ENCODE measurements at places on chromosomes 3 and 15.

GRCh38 chr15:28112962-28113361 is 13.8 kb upstream of the OCA2 start:
- DNase-seq, result no peak

DNA sequence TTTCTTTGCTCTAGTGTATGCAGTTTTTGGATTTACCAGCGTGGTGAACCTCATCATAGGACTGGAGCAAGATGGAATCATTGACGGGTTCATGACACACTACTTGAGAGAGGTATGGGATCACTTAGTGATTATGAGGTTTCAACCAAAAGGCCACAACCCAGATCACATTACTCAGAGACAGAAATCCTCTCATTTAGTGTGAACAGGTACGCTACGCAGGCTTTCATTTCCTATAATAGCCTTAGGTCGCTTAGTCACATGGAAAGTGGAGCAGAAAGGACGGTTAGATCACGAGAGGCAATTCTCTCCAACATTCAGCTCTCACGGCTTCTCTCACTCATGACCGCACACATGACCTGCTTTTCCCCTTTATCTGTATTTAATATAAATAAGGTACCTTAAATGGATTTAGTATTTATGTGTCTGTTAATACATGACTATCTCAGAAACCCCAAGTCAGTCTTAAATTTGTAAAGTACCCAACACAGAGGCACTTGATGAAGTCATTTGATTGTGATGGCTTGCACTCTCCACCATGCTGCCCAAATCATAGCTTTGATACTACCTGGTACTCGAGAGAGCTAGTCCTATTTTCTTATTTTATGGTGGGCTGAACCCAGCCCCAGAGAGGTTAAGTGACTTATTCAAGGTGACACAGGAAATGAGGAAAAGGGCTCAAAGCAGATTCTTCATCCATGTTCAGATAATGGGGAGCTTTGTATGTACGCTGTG is 8.6 kb downstream of the TM6SF1 start:
- DNase-seq, result no peak

- DNase-seq, result no peak
Measured at GRCh38 chr3:121552379-121552778, 6.6 kb upstream of the POLQ start.

GRCh38 chr15:89926158-89926557 is 13.4 kb upstream of the ARPIN start:
- no peak for DNase-seq

DNA sequence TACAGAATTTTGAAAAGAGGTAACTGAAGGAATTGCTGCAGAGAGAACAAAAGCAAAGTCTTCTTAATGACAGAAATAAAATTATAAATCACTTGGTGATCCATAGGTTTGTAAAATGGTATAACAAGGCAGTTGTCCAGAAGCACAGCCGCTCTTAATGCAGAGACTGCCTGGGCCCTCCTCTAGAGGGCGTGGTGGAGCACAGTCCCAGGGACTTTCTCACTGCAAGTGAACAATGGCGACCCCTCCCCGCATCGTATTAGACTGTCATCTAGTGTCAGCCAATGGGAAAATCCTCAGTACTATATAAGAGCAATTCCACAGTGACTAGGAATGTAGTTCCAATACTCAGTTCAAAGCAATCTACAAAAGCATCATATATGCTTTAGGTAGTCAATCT is 26.4 kb upstream of the ZBED2 start:
- DNase-seq, result peak; percentile 20

DNA sequence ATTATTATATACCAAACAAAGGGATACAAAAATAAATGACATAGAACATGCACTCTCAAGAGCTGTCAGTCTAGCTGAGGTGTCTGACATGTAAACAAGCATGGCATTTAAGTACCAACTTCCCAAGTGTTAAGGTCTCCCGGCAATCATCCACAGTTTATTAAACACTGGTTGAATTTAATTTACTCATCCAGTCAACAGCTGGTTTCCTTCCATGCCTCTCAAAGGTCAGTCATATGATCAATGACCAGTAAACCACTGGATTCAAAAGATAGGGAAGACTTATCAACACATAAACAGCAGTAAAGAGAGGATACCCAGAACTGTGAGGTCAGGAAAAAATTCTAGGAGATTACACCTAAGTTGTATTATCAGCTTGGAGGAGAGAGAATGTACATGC is 80.4 kb downstream of the ADAM10 start:
- no peak for DNase-seq

- peak; percentile 48 for DNase-seq
Measured at GRCh38 chr3:13451301-13451673, 28.8 kb upstream of the HDAC11 start.

DNA sequence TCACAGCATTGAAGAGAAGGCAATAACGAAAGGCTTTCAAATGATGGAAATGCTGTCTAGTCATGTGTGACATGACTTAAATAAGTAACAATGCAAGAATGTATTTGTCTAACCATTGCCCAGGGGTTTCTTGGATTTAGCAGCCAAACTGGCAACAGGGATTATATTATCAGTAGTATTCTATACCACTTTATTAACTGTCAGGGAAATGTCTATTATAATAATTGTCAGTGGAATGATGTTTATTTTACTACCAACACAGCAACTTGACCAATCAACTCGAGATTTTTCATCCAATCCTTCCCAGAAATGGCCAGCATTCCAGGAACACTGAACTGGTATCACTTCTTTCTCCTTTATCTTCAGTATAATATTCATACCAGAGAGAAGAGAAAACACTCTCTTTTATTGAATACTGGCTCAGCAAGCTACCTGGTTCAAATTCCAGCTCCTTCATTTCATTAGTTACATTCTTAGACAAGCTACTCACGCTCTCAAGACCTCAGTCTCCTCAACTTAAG is 66.2 kb downstream of the FOXP1 start:
- DNase-seq, result no peak

- no peak for DNase-seq
Measured at GRCh38 chr3:51390246-51391074, 625 bp upstream of the RBM15B start.

GRCh38 chr3:23991683-23992628 is 46.9 kb downstream of the NR1D2 start:
- DNase-seq, result no peak

GRCh38 chr15:22262613-22263020 is 182.3 kb downstream of the OR4M2 start:
- no peak for DNase-seq

- no peak for DNase-seq
Measured at GRCh38 chr3:56775838-56776555, 25.8 kb downstream of the ARHGEF3 start.

DNA sequence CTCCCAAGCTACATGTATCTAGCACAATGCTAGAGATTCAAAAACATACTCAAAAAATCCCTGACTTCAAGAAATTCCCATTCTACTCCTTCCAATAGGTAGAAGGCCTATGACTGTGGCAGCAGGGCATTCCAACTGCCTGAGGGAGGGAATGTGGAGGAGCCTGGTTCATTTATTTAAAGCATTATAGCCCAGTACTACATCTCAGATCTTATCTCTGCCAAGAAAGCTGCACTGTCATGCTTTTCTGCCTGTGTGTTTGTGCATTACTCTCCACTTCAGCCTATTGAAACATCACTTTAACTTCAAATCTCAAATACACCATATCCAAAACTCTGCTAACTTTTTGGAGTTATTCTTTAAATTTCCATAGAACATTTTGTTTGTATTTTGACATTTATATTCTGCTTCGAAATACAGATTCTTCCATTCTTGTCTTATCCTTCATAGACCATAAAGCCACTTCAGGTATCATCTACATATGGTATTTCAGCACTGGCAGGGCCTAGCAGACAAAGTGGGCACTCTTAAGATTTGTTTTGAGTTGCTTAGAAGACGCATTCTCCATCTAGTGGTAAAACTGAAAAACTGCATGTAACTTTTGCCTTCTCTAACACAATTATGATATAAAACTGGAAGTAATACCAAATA is 59.1 kb upstream of the NEDD4 start:
- peak; percentile 34 for DNase-seq

DNA sequence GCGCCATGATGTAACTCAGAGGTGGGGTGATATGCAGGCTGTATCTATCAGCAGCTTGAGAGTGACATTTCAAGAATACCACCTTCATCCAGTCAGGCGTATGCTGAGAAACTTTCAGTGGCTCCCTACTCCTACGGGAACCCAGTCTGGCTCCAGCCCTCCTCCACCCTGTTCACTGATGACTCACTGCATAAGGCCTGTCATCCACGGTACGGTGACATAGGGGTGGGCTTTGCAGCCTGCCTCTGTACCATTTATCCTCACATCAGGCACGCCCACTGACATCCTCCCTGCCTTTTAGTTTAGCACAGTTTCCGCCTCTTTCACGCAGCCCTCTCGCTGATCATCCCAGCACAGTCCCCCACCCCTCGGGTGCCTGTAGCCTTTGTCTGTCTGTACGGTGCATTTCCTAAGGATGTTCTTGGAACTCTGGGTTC is 11.7 kb downstream of the PXYLP1 start:
- peak; percentile 57 for DNase-seq

DNA sequence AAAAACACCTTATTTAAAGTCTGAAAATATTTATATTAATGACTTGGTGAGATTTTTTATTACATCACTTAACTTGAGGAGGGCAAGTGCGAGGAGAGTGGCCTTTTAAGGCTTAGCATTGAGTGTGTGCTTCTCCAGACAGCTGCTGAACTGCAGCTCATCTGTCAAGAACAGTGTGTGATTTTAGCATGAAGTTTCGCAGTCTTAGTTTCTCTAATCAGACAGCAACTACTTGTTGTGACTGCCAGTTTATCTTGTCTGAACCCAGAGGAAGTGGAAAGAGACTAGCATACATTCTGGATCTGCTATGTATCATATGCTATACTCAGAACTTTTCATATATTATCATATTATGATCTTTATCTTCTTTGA is 291.7 kb upstream of the ROPN1 start:
- no peak for DNase-seq

- no peak for DNase-seq
Measured at GRCh38 chr3:193656445-193656844, 63.4 kb downstream of the OPA1 start.

DNA sequence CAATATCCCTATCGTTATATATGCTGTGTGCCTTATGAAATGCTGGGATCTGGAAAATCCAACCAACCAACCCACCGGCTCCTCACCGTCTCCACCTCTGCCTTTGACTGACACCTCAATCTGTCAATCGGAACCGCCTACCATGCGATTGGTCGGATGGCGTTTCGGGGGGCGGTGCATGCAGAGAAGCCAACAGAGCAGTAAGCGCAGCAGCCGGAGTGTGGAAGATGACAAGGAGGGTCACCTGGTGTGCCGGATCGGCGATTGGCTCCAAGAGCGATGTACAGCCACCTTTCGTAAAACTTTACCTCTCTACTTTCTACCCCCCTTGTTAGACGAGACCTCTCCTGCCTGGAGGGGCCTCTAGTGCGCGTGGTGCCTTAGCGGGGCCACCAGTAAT is 6.3 kb downstream of the CLK3 start:
- DNase-seq, result no peak

DNA sequence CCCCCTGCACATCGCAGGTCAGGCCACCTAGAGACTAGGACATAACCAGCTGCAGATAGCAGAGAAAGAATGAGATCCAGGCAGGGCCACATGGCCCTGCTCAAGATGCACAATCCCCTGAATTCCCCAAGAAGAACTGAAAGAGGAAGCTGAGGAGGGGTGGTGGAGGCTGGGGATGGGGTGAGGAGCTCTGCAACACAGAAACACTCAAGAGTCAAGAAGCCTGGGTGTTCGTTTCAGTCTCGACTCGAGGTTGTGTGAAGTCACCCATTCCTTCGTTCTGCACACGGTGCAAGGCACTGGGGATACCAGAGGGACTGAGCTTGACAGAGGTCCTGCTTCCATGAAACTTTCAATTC is 62.0 kb downstream of the TLE3 start:
- DNase-seq, result no peak

- no peak for DNase-seq
Measured at GRCh38 chr15:61871926-61872522, 188.2 kb downstream of the VPS13C start.

DNA sequence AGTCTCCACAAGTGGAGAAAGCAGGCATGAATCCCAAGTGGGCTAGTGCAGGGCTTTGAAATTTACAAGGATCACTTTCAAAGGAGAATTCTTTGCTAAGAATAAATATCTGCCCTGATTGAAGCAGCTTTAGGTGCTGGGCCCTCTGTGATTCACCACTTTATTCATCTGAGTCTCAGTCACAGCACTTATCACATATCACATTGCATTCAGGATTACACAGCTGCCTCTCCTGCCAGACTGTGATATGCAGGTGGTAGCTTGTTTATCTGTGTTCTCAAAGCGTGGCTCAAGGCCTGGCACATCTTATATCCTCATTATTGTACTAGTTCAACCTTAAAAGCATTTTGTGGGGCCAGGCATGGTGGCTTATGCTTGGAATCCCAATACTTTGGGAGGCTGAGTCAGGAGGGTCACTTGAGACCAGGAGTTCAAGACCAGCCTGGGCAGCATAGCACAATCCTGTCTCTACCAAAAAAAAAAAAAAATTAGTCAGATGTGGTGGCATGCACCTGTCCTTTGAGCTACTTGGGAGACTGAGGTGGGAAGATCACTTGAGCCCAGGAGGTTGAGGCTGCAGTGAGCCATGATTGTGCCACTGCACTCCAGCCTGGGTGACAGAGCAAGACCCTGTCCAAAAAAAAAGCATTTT is 156.9 kb upstream of the EIF1B start:
- DNase-seq, result no peak

DNA sequence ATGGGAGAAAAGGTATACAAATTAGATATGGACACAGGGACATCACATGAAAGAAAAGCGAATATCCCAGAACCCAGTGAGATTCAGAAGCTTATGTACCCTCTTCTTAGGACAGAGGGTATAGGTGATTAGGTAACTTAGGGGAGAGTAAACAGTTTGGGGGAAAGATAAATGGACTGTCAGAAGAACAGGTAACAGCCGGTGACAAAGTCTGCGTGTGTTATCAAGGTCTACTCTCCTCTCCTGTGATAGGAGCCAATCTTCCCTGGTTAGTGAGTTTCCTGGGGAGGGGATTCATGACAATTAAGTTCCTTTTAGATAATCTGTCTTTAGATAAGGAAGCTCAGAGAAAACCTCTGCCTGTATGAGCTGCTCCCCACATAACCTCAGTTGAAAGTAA is 30.6 kb upstream of the SNRPN start:
- DNase-seq, result no peak

- no peak for DNase-seq
Measured at GRCh38 chr3:8872261-8872660, 91.0 kb downstream of the RAD18 start.

- DNase-seq, result peak; percentile 6
Measured at GRCh38 chr3:11059090-11059798, 66.7 kb downstream of the SLC6A1 start.

DNA sequence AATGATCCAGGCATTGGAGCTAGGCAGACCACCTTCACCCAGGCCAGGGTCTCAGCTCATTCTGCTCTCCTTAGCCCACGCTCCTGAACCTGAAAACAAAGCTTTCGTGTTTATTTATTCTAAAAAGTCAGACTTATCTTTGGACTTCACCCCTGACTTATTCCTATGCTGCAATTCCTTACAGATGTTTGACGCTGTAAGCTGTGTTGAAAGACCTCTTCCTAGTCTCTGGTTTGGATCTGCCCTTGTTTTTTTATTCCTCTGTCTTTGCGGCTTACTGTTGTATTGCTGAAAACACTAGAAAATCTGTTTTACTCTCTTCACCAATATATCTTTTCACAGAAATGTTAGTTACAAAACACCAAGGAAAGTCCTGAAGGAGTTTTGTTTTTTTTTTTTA is 40.5 kb upstream of the LDHAL6B start:
- no peak for DNase-seq
